ENCODE measurements at places on chromosomes 5 and 9.

DNA sequence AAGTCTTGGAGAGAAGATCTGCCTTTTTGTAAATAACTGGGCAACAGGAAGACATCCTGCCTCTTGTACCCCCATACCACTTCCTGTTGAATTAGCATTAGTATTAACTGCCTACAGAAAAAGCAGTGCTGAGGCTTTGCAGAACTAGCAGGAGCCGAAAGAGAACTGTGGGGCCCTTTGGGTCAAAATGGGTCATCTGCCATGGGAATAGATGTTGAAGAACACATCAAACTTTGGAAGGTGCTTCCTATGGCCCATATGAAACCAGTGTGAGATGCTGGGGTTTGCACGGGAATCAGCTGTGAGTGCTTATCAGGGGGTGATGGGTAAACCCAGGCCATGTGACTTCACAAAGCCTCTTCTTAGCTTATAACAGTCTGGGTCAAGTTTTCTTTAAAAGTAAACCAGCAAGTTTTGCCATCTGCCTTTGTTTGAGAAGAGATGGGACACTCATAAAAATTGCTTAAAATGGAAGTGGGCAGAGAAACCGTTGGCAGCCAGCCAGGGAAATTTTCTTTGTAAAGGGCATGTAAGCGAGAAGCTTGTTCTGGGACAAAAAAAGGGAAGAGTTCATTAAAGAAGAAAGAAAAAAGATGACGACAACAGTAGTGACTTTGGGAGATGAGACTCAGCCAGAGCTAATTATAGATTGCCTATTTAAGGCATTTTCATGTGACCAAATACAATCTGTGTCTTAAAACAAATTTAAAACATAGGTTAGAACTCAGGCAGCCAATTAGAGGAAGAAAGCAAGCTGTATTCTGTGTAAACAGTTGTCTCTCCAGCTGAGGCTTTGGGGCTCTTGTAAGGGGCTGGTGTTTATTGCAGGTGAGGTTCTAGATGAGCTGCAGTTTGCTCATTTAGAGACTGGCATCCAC lies 4.4 kb downstream of the SLC25A25 start:
- DNase-seq = peak; percentile 69

GRCh38 chr9:71683598-71684235 lies 84.6 kb downstream of the CEMIP2 start:
- DNase-seq = peak; percentile 9

DNA sequence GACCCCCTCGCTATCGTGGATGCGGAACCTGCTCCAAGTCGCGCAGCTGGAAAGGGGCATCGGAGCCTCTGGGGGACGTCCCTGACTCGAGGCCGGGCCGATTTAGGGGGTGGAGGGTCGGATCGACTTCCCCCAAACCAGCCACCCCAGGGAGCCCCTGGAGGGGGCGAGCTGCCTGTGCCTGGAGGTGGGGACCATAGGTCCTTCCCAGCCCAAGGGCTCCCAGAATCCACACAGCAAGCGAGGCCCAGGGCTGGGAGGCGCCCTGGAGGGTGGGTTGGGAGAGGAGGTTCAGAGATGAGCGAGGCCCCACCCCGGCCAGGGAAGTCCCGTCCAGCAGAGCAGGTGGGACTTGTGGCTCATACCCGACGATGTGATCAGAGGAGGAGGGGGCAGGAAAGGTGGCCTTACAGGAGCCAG lies 147.6 kb downstream of the GAPVD1 start:
- no peak for DNase-seq

DNA sequence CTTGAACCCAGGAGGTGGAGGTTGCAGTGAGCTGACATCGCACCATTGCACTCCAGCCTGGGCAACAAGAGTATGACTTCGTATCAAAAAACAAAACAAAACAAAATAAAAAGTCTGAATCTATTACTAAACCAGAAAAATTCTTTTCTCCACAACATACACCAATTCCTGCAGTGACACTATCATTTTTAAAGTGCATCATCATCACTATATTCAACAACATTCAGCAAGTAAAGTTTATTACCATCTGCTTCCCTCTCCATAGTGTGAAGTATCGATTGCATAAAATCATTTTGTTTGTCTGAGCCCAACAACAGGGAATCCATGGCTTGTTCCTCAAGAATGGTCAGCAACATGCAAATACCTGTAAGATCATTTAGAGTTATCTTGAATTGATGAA lies 20.4 kb downstream of the SETX start:
- DNase-seq = no peak

DNA sequence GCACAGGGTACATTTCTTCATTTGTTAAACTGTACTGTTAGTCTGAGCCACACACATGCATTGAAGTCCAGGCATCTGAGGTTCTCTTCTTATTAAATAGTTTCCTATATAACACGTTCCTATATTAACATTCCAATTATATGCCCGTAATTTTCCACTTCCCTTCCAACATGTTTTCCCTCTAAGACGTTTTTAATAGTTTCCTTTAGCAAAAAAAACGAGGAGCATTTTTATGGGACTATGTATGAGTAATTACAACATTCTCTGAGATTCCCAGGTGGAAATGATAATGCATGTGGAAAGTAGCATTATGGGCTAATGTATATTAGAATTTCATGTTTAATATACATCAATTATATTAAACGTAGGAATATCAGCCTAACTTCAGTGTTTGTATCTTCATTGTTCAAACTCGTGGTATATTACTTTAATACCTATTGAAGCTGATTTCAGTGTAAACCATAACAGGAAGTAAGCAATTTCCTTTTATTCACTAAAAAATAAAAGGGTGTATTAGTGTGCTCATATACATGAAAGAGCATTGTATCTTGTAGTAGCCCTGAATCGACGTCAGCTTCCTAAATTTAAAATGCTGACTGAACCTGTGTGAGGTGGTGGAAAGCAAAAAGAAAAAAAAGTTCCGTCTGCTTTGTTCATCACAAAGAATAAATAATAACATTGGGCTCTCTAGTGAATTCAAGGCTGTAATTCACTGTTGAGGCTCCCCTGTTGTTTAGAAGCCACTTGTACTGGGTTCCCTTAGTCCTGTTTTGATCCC lies 11.3 kb downstream of the SMARCA2 start:
- no peak for DNase-seq

DNA sequence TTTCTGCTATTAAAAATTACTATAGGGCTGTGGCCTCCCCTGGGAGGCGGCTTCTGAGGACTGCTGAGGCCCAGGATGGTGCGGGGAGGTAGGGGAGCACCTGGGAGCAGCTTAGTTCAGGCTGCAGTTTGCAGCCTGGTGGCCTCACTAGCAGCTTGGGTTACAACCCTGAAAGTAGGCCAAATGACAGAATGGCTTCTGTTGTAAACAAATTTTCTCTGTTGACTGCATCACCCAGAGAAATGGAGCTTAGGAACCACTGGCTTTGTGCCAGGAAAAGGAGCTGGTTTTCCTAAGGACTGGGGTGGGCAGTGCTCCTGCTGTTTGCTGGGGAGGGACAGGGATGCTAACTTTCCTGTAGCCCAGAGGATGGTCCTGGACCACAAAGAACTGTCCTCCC lies 130.3 kb downstream of the ENTREP1 start:
- DNase-seq = no peak

DNA sequence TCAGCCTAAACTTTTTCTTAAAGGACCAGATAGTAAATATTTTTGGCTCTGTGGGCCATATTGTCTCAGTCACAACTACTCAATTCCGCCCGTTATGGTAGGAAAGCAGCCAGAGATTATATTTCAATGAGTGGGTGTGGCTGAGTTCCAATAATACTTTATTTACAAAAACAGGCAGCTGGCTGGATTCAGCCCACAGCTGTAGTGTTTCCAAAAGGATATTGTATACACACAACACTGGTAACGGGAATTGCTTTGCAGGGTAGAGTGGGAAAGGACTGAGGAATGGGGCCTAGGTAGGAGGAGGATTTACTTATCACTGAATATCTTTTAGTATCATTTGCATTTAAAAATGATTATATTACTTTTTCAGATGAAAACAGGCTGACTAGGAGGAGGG lies 21.0 kb downstream of the GCNT4 start:
- no peak for DNase-seq

DNA sequence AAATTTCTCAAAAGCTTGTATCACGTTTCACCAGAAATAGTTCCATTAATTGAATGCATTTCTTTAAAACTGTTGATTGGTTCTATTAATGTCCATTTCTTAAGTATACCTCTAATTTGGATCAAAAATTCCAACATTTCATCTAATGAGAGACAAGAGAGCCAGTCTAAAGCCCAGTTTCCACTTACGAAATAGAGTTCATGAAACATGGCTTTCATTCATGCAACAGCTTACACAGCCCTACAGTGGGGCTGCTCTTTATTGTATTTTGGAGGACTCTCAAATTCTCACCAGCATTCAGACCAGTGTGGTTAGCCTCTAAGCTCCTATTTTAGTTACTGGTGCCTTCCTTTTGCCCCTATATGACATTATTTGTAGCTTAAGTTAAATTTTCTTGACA lies 566.9 kb upstream of the RGMB start:
- no peak for DNase-seq

DNA sequence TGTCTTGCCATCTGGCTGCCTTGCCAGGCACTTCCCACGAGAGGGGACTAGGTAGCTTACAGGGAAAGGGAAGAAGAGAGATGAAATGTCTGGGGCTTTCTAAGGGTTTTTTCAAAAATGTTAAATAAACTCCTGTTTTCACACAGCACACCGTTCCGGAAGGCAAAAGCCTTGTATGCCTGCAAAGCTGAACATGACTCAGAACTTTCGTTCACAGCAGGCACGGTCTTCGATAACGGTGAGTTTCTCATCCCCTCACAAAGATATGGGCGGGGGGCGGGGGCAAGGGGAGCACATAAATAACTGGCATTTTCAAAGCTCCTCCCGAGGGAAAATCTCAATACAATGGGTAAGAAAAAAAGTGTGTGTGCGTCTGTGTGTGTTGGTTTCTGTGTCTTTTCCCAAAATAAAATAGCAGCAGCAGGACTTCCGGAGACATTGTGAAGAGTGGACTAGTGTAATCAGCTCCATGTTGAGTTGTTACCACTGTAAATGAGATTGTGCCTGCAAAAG lies 189.6 kb downstream of the NR3C1 start:
- DNase-seq = peak; percentile 19

DNA sequence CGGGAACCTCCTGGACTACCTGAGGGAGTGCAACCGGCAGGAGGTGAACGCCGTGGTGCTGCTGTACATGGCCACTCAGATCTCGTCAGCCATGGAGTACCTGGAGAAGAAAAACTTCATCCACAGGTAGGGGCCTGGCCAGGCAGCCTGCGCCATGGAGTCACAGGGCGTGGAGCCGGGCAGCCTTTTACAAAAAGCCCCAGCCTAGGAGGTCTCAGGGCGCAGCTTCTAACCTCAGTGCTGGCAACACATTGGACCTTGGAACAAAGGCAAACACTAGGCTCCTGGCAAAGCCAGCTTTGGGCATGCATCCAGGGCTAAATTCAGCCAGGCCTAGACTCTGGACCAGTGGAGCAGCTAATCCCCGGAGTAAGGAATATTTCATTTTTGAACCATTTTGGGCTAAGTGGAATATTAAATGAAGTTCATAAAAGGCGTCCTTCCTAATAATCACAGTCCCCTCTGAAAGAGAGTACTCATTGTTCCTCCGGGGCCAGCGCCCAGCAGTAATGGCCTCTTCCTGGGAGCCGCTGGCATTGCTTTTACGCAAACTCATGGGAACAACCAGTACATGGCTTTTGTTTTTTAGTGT lies 23.6 kb downstream of the QRFP start:
- no peak for DNase-seq

GRCh38 chr5:143878430-143878829 lies 66.5 kb downstream of the HMHB1 start:
- DNase-seq = no peak

DNA sequence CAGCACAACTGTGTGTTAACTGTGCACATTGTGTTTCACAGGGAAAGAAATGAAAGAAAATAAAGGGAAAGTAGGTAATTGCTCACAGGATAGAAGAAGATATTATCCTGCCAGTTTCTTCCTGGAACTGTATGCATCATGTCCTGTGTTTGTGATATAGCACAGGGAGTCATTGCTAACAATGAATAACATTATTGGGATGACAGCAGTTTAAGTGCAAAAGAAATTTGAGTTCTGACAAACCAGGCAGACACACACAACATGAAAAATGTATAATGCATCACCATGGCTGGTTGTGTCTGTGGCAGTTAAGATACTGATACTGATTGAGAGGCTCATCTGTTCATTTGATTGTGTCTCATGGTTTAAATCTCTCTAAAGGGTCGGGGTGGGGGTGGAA lies 145.4 kb downstream of the SPATA31D1 start:
- DNase-seq = no peak

GRCh38 chr9:69760278-69760610 lies 433 bp upstream of the PTAR1 start:
- no peak for DNase-seq

GRCh38 chr5:100644185-100644584 lies 109.0 kb downstream of the FAM174A start:
- no peak for DNase-seq

DNA sequence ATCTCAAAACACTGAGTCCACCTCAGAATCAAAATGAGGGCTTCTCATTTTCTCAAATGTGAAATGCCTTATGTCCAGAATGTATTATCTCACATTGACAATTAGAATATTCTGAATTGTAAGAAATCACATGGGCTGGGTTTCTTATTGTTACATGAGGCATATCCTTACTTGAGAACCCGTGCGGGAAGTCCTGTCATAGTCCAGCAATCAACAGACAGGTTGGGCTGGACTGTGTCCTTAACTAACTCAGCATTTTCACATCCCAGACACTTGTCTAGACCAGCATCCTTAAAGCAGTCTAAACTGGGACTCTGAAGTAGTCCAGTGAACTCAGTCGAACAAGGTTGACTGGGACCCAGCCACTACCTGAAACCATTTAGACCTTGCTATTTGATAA lies 267.6 kb downstream of the CETN3 start:
- DNase-seq = no peak

GRCh38 chr5:111143910-111144309 lies 51.8 kb downstream of the WDR36 start:
- DNase-seq = no peak

DNA sequence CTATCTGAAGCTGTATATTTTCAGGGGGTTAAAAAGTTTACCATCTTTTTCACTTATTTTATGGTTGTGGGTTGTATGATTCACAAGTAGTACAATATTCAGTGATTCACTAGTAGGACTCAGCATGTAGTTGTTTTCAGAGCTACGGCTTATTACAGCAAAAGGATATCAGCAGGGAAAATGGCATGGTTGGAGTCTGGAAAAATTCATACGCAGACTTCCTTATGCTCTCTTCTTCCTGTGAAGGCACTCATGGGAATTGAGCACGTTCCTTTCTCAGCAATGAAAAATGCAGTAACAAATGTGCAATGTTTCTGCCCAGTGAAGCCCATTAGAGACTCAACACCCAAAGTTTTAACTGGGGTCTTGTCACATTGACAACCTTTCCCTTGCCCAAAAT lies 250.5 kb downstream of the KCNN2 start:
- DNase-seq = no peak

GRCh38 chr5:135391116-135391868 lies 7.7 kb downstream of the MACROH2A1 start:
- DNase-seq = no peak
